ENCODE measurements at places on chromosomes 12 and 14. TPM values are rescaled to one million over a fixed set of nuclear protein-coding genes. Genes with fewer than 3 reads are reported as not detected.

FOXN4 gene
- total RNA-seq = not detected

DNA sequence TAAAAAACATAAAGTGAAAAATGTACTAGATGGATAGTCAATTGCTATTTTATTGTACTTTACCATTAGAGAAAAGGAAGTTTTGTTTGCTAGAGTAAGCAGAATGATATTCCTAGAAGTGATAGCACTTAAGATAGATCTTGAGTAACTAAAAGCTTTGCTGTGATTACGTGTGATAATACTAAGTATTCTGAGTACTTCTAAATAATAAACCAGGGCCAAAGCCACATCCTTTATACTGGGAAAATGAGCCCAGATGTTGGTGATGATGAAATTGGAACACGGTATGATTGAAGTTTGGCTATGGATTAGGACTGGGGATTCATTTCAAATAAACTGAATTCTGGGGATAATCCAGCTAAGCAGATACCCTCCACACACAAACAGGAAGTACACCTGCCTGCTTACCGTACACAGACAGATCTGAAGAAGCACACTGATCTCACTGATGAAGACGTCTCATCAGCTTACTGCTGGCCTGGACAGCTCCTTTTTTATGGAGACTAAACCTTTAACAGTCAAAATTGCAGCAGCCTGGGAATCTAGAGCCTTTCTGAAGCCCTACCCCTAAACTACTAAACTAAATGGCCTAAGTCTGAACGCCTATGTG is 199.8 kb downstream of the LRFN5 start:
- DNase-seq = no peak

ASCL4 gene
- total RNA-seq = not detected

DNA sequence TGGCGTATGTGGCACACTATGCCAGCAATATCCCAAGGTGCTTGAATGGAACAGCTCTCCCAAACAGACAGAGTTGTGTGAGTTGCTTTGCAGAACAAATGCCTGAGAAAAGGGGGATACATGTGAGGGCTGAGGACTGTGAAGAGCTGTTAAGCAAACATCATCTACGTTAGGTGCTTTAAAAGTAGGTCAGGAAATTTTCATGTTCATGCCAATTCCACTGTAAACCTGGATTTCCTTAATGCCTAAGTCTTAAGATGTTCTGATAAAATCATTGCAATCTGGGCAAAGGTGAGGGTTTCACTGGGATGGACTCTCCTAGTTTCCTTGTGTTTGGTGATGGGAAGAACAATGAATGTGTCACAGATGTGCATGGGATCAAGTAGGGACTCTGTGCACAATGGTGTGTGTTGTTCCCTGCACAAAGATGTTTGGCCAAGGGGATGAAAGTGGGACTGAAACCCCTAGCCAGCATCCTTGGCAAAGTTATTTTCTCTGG is 227.9 kb downstream of the KTN1 start:
- DNase-seq = no peak

DNA sequence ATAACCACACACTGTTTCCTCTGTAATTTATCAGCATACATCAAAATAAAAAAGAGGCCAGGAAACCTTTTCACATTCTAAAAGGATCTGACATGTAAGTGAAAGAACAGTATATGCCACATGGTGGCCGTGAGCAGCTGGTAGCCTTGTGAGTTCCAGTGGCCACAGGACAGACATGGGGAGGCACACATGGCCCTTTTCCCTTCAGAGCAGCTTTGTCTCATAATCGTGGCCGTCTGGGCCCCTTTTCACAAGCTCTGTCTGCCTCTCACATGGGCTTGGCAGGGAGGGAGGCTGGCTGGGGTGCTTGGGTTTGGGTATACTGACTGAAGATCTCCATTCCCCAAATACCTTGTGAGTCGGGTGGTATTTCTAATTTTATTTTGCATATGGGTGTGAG is 1.5 kb upstream of the ZDHHC22 start:
- DNase-seq = no peak

- DNase-seq = peak; percentile 96
Measured at GRCh38 chr12:70449074-70449752, 83.1 kb downstream of the KCNMB4 start.

DNA sequence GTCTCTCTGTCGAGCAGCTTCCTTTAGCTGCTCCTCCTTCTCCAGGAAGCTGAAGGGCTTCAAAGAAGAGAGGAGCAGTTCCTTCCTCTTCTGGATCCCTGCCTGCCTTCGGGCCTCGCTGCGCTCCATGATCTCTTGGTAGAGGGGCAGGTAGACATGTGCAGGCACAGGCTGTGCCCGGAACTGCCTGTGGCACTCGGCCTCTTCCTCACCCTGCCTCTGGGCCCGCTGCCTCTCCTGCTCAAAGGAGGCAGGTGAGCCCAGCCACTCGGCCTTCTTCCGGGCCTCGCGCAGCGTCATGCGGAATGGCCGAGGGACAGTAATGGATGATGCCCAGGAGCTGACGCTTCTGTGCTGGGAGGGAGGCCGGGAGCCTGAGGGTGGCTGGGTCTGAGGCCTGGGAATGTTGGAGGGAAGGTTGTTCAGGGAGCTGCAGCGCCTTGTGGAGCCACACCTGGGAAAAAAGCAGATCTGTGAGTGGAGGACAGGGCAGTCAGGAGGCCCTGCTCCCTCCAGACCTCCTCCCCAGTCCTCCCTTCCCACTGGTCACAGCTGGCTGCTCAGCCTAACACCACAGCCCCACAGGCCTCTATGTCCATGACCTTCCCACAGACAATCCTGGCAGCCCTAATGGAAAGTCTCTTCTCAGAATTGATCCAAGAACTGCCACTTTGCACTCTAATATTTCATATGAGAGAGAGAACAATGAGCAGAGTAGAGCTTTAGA is 5.3 kb downstream of the FAM161B start:
- no peak for DNase-seq

- peak; percentile 58 for DNase-seq
Measured at GRCh38 chr12:48454667-48455066, 17.7 kb upstream of the ANP32D start.

- DNase-seq = peak; percentile 27
Measured at GRCh38 chr12:49720214-49720613, 13.0 kb upstream of the FMNL3 start.

- no peak for DNase-seq
Measured at GRCh38 chr12:22262309-22262708, 72.2 kb downstream of the ST8SIA1 start.

- DNase-seq = peak; percentile 25
Measured at GRCh38 chr12:91613223-91613779, 430.7 kb upstream of the DCN start.

- DNase-seq = no peak
Measured at GRCh38 chr12:91335699-91336098, 153.1 kb upstream of the DCN start.

GRCh38 chr14:103122947-103123633 is at the start of gene TNFAIP2:
Gene TNFAIP2 (plus strand): TSS chr14:103123461. CDS start chr14:103126458, 2,997 bp downstream.
- DNase-seq = no peak

DNA sequence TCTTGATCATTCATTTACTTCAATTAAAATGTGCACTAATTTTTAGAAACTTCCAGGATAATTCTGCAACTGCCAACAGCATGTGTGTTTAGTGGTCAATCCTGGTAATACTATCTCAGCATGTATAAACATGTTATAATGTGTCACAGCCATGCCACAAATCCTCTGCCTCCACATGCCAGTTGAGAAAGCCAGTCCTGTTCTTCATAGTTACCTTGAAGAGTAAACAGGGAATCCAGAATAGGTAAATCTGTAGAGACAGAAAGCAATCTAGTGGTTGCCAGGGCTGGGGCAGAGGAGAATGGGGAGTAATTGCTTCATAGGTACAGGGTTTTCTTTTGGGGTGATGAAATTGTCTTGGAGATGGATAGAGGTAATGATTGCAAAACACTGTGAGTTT is 85.9 kb downstream of the ARMH4 start:
- no peak for DNase-seq

GRCh38 chr14:23984891-23985602 is 3.7 kb upstream of the DHRS4L2 start:
- DNase-seq = peak; percentile 48

HOXC12 gene
- 0.33 TPM for total RNA-seq

GRCh38 chr12:2247596-2247995 is 194.8 kb downstream of the CACNA1C start:
- DNase-seq = no peak

GRCh38 chr14:64060648-64061096 is 207.9 kb downstream of the SYNE2 start:
- peak; percentile 69 for DNase-seq

DNA sequence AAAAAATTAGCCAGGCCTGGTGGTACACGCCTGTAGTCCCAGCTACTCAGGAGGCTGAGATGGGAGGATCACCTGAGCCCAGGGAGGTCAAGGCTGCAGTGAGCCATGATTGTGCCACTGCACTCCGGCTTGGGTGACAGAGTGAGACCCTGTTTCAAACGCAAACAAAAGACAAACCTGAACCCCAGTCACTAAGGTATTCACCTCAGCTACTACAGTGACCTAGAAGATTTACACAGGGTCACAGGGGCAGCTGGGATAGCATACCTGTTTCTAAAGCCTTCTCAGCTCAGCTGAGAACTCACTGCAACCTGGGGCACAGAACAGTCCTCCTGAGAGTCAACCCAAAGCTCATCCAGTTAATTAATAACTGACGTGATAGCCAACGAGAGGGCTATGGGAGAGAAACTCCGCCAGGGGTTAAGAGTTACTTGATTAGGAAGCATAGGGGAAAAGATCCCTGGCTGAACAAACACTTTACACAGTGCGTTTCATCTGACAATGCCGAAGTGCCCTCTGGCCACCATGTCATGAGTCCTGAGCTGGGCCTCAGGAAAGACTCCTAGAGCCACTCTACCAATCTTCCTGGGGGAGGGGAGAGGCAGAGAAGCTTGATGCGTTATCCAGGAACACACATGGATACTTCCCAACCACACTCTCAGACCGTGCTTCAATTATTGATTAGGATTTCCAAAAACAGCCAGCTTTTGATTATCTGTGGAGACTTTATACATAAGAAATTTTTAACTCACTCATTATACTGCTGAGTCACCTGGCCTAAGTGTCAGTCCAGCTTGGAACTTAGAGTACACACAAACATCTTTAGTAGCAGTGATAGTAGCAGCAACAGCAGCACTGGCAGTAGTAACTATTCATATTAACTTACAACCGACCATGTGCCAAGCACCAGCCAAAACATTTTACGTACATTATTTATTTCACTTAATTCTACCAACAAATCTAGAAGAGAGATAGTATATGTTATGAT is 48.2 kb downstream of the FOXN3 start:
- no peak for DNase-seq

PPP1R1A gene
- total RNA-seq = not detected

DNA sequence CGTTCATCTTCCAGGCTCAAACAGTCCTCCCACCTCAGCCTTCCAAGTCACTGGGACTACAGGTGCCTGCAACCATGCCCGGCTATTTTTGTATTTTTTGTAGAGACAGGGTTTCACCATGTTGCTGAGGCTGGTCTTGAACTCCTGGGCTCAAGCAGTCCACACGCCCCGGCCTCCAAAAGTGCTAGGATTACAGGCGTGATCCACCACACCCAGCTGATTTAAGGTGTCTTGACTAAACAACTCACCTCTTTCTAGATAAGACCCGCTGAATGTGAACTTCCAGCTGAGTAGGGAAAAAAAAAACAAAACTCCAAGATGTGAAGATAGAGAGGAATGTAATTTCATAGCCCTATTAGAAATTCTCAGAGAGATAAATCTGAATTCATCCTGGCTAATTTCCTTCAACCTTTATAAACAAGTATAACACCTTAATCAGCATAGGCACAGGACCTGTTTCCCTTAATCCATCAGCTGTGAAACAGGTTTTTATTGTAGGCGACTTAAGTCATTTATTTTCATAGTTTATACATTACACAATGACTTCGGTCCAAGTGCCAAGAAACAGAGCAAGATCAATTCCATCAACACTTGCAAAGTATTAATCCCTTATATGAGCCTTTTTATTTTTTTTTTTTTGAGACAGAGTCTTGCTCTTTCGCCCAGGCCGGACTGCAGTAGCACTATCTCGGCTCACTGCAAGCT is 51.5 kb downstream of the HCAR2 start:
- no peak for DNase-seq

Data from PC-3 (cell line).